Right lung (tissue), 10 donors: ENCODE measurements at places on chromosomes 3 and 15.

- peak; percentile 64 for DNase-seq
These were observed 4.9 kb downstream of the TLR9 start for GRCh38 chr3:52220380-52221026.

DNA sequence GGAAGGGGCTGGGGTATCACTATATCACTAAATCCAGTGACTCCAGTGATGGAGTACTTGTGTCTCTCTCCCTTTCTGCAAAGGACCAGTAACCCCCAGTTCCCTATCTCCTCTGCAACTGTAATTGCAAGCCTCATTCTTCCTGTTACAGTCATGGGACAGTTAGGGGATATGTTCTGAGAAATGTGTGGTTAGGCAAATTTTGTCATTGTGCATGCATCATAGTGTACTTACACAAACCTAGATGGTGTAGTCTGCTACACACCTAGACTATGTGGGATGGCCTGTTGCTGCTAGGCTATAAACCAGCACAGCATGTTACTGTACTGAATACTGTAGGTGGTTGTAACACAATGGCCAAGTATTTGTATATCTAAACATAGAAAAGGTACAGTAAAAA is 2.2 kb downstream of the VPS8 start:
- DNase-seq: no peak

DNA sequence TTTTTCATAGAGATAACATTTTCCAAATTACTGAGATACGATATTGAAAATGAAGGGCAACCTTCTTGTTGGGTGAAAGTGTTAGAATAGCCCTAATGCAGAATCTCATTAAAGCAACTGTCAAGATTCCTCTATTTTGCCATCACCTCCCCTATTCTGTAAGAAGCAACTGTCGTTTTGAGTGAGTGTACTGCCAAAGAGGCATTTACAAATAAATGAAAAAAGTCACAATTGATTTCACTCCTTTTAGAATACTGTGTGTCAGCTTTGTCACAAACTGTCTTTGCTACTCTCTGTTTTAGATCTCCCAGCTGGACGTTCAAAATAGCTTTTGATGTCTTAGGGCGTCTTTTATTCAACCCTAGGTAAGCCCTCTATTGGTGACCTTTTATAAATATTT is 322.8 kb upstream of the NAALADL2 start:
- no peak for DNase-seq

- DNase-seq: no peak
These were observed 251.8 kb upstream of the RORA start for GRCh38 chr15:61480863-61481262.

GRCh38 chr3:61723038-61723437 is 161.7 kb downstream of the PTPRG start:
- no peak for DNase-seq

DNA sequence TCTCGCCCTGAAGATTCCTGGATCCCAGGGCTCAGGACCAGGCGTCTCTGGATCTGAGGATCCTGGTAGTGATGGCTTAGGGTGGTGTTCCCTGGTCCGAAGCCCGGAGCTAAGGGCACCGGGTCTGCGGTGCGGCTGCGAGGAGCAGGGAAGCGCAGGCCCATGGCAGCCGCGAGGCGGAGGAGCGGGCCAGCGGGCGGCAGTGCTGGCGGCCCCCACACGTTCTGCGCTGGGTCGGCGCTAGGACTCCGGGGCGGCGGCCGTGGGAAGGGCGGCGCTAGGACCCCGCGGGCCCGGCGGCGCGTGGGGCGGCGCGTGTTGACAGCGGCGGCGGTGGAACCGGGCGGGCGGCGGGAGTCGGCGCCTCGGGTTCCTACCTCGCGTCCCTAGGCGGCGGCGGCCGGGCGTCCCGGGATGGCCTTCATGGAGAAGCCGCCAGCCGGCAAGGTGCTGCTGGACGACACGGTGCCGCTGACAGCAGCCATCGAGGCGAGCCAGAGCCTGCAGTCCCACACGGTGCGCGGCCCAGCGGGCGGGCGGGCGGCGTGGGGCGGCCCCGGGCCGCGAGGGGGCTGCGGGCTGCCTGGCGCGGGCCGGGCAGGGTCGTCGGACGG is at the start of gene PXK:
Gene PXK, plus strand, starts transcription at position 318 of the 614 bp plus-strand sequence. Its CDS starts 97 bp downstream, at position 415.
- DNase-seq: peak; percentile 66

DNA sequence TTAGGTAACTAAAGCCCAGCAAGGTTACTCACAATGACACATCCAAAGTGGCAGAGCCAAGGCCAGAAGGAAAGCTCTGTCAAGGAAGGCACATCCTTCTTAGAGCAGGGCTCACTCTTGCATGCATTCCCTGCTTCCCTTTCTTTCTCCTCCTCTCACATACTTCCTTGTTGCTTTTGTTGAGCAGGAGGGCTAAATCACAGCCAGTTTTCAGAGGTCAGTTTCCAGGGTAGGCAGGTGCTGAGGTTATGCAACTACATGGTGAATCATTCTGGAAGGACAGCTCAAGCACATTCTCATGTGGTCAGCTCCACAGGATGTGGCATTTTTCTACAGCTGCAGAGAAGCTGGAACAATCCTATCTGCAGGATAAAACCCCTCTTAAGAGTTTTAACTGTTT is 275.6 kb downstream of the ZNF621 start:
- DNase-seq: no peak

- DNase-seq: no peak
These were observed 60.3 kb upstream of the EPHA6 start for GRCh38 chr3:96754128-96754527.
